Dermis microvascular lymphatic vessel endothelial cell (primary cell): ENCODE measurements at places on chromosomes 12 and 14.

DNA sequence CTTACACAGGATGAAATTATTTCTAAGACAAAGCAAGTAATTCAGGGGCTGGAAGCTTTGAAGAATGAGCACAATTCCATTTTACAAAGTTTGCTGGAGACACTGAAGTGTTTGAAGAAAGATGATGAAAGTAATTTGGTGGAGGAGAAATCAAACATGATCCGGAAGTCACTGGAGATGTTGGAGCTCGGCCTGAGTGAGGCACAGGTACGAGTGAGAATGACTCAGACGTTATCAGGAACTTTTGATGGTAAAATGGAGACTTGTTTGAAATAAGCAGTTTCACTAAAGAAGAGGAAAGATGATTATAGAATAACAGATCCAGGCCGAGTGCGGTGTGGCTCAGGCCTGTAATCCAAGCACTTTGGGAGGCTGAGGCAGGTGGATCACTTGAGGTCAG is 25.6 kb downstream of the KLC1 start:
- DNase-seq = no peak

DNA sequence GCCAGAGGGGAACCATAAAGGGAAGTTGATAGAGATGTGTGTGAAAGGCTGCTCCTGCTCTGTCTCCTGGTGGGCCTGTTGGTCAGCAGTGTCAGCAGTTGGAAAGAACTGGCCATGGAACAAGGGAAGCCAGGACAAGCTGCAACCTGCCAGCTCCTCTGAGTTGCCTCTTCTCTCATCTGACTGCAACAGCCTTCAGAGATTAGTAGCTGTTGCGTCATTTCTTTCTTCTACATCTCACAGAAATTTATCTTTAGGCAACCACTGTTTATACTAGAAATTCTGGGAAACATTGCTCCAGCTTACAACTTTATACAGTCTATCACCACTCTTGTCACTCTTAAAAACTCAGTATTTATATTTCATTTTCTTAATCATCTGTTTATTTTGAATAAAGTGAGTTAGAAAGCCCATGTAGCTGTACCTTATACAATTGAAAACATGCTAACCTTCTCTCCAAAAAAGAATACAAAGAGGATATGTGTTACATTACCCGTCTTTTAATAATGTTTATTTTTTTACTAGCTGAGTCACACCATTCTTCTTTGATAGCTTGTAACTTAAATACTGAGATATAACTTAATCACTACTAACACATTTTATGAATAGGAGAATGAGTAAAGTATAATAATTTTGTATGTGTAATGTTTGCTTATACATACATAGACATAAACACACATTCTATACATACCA is 224.2 kb downstream of the LRFN5 start:
- DNase-seq = no peak

DNA sequence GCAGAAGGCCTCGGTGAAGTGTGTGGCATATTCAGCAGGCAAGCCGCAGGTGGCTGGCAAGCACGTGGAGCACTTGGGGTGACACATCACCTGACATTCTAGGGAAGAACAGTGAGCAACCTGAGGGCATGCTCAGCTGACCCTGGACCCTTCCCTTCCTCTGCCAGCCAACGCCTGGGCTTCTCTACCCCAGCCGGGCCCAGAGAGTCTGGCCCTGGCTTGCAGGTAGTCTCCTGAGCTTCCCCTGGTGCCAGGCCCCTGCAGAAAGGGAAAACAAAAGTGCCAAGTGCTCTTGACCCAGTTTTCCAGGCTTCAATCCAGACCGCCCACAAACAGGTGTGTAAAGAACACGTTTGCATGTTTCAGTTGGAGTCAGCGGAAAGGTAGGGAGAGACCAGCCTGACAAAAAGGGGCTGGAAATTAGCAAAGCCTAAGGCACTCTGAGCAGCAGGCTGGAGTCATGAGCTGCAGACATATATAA is 45.7 kb downstream of the PRKAB1 start:
- no peak for DNase-seq

DNA sequence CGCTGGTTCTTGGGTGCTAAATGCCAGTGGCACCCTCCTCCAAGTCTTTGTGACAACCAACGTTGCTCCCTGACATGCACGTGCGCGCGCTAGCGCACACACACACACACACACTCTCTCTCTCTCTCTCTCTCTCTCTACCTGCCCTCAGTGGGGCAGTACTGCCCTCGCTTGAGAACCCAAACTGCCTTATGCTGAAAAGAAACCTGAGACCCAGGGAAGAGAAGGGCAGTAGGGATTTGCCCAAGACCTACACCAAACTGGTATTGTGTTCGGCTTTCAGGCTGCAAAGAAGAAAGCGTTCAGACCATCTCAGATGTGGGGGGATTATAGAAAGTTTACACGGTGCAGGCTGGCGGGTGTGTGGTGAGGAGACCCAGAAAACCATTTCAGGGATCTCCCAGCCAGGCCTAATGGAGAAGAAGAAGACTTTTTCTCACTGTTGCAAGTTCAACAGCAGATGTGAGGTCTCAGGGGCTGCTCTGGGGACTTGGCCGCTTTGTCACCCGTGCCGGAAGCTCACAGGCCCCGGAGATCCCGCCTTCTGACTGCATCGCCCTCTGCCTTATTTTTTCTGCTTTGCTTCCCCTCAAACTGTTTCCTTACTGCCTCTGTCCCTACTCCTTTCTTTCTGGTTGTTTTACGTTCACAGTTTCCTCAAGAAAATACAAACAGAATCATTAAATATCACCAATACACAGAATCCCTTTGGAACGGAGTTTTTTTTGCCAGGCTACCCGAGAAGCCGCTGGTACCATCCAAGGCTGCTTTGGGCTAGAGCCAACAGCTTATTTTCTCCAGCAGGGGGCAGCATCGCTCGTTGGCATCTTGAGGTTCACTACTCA is 82.4 kb downstream of the PPM1A start:
- peak; percentile 63 for DNase-seq

DNA sequence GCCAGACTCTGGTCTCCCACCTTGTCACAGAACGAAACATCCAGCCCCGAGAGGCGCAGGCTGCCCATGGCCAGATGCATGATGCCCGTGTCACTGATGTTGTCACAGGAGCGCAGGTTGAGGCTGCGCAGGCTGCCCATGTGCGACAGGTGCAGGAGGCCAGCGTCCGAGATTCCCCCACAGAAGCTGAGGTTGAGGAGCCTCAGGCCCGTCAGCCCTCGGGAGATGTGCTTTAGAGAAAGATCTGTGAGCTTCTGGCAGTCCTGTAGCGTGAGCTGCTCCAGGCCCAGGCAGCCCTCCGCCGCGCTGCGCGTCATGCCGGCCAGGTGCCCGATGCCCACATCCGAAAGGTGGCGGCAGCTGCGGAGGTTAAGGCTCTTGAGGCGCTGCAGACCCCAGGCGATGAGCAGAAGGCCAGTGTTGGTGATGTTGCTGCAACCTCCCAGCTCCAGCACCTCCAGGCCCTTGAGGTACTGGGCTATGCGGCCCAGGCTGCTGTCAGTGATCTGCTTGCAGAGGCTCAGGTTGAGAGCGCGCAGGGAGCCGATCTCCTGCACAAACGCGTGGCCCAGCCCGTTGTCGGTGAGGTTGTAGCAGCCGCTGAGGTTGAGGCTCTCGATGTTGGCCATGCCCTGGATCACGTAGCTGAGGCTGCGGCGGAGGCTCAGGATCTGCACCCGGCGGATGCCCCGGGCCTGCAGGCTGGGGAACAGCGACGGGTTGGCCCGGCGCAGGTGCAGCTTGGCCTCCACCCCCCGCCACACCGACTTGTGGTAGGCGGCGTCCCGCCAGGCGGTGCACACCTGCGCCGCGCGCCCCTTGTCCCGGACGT is 991 bp downstream of the FBXL14 start:
- peak; percentile 32 for DNase-seq

GRCh38 chr12:111761706-111762105 is 5.0 kb upstream of the ALDH2 start:
- DNase-seq = no peak

GRCh38 chr14:21476523-21476924 is 235 bp downstream of the RAB2B start:
- peak; percentile 86 for DNase-seq

DNA sequence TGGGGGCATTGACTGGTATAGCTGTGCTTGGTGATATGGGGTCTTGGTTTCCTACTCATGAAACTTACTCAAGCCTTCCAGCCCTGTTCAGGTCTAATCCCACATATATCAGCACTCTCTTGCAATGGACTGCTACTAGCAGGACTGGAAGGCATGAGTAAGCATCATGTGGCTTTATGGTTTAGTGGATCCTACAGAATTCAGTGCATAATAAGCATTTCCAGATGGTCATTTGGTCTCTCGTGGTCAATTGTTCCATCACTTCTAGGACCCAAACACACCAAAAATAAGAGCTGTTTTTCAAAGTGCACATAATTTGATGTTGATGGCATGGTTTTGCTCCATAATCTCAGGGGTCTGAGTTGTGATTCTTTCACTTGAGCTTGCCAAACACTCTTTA is 114.4 kb downstream of the LMNTD1 start:
- no peak for DNase-seq

DNA sequence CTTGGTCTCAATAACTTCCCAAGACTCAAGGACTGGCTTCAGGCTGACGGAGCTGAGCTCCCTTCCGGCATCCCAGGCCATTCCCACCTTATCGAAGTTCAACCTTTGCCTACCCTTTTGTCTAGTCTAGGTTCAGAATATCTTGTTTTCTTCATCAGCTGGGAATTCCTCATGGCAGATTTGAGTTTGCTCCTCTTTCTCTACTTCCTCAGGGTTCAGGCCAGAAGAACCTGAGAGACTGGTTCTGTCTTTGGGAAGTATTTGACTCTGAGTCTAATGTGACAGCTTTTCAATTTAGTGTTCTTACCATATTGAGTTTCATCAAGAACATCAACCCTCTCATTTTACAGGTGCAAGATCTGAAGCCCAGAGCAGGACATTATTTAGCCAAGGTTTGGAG is 2.1 kb downstream of the BIN2 start:
- no peak for DNase-seq

- peak; percentile 25 for DNase-seq
These were observed 565 bp downstream of the CEP83 start for GRCh38 chr12:94458877-94459727.

- DNase-seq = peak; percentile 31
These were observed 8.5 kb downstream of the AMN start for GRCh38 chr14:102930753-102931579.

DNA sequence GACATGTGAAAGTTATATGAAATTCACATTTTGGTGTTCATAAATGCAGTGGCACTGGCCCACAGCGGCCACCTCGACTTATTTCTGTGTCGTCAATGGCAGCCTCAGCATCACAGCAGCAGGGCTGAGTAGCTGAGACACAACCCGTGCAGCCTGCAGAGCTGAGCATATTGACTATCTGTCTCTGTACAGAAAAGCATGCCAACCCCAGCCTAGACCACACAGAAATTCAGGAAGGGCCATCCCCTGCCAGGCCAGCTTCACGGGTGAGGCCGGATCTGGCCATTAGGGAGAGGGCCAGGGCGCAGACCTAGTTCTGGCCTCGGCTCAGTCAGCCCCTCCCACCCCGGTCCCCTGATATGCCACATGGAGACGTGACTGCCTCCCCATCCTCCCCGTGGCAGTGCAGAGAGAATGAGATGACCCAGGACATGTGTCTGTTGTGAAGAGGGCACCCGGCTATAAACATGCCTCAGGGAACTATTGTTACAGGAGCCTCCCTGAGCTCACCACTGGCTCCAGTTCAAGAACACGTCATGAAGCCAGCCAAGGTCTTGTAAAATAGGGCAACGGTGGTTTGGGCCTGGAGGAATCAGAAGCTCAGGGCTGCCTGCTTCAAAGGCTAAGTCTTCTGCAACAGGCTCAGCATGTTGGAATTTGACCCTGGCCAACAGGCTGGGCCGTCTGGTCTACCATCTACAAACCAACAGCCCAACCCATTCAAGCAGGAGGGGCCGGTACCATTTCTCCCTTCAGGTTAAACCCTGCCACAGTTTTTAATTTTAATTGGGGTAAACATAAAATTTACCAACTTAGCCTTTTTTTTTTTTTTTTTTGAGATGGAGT is 25.5 kb downstream of the SCARB1 start:
- peak; percentile 84 for DNase-seq
